HT-29 (cell line): ENCODE measurements at places on chromosomes 11 and 22.
A peak's percentile ranks its signal among the peaks of the same experiment; 100 is the strongest.

DNA sequence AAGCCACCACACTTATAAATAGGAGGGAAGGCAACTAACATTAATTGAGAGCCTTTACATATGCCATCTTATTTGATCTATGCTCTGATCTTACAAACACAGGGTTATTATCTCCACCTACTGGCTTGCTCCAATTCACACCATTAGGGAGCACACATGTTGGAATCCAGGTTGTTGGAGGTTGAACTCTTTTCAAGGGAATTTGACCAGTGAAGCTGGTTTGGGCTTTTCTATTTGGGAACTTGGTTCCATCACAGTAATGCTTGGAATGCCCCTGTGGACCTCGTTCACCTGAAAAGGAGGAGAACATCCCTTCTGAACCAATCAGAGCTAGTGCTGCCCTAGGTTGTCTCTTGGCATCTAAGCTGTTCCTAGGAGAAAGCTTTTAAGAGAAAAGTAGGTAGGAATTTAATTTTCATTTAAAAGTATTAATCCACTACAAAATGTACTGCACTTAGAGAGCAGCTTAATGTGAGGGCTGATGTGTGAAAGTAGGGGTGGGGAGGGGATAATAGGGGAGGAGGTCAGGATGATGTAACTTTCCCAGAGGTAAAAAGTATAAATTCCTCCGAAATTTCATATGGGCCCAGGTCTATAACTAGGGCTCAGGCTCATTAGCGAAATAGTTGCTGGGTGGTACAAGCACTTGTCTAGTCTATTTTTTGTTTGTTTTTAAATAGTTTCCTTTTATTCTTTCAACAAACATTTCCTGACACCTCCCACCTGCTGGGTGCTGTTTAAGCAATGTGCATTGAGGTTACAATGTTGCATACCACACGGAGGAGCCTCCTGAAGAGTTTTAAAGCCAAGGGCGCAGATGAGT, 7.6 kb upstream of the MICAL2 start:
- DNase-seq: peak; percentile 47

DNA sequence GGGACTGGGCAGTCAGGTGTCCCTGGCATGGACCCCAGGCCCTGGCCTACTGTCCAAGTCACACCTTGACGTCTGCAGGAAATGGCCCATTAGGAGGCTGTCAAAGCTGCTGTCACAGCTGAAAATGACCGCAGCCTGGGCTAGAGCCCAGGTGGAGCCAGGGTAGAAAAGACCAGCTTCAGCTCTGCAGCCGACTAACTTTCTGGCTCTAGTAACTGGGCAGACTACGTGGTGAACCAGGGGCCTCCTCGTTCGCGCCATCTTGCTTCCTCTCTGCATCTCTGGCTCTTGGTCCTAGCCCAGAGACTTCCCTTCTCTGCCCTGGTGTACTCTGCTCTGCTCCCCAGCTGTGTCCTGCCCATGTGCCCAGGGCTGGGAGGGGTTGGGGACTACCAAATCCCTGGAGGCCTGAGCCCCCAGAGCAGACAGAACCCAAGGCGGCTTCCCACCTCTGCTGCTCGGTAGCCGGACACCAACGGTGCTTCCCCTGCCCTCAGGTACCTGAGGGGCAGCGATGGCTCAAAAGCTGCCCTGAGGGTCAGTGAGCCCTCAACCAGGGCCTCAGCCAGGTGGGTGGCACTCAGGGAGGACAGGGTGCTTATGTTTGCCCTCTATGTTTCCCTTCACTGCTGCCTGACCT, 19.7 kb downstream of the SART1 start:
- DNase-seq: no peak

- no peak for DNase-seq
Measured at GRCh38 chr11:70297341-70297740, 26.9 kb downstream of the PPFIA1 start.

DNA sequence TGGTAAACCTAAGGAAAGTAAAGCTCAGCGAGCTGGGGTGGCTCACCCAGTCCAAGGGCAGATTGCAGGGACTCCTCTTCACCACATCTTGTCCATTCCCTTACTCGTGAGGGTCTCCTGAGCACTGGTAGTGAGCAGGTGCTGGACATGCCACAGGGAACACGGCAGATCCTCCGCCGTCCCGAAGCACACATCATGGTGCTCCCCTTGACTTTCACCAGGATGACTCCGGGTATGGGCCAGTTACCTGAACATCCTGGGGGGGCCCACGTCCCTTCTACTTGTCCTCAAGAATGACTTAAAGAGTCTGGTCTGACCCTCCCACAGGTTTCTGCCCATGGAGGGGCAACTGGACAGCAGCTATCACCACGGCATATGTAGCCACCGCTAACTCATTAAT, 8.0 kb upstream of the SF1 start:
- no peak for DNase-seq

DNA sequence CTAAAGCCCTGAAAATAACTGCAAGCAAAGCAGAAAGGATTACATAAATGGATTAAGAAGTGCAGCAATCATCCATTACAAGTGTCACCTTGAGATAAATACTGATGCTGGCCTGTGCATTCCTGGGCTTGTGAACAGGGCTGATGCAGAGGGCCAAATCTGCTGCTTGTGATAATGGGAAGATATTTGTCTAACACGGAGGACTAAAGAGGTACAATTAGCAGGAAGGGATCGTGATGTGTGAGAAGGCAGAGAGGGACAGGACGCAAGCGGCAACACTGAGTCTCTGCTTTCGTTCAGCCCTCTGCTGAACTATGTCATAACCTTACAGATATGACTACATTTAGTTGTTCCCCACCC, 107.7 kb upstream of the DDI1 start:
- DNase-seq: no peak

DNA sequence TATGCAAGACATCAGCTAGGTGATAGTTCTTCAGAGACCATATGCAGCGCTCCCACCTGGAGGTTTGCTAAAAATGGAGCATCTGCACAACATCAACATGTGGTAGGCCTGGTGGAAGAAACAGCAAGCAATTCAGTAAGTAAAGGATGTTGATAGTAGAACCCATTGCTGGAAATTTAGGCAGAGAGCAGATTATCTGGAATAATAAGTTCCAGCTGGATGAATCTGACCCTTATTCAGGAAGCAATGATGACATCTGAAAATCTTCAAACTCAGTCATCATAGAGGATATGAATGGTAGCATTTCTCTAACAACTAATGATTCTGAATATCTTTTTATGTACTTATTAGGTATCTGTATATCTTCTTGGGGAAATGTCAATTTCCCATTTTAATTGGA, 225.2 kb upstream of the ANO3 start:
- no peak for DNase-seq

DNA sequence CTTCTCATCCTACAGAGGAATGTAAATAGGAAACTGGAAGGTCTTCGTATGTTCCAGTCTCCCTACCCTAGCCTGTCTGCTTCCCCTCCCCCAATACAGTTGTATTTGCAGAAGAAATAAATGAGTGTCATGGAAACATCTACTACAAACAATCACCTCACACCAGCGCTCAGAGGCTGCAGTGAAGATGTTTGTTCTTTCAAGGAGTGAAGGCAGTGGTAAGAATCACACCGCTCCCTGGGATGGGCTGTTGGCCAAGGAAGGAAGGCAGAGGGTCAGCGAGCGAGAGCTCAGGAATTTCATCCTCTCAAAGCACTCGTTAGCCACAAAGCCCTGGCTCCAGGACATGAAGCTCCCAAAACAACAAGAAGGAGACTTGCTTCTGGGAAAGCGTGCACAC, 1.1 kb upstream of the IGSF9B start:
- peak; percentile 42 for DNase-seq

DNA sequence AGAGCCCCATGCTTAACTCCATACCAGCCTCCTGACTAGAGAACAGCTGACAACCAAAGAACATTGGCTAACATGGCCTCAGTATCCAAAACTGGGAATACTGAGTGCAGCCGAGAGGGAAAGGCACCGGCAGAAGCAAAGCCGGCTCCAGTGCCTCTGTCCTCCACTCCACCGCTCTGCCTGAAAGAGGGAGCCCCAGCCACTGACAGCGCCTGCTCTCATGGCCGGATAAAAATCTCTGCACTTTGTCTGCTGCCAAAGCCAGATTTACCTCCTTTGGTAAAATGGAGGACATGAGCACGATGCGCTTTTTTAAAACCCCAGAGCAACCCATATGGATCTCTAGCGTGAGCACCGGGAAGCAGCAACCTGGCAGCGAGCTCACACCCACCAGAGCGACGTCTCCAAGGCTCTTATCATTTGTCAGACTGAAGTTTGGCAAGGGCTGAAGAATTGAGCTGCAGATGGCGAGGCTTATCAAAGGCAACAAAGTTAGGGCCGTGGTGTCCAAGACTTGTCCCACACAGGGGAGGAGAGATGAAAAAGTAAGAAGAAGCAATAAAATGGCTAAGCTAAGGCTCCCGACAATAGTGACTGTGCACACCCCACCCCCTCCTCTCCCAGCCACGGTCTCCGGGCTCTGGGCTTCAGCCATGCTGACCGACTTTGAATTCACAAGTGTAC, 71.4 kb downstream of the EFCAB6 start:
- DNase-seq: no peak

DNA sequence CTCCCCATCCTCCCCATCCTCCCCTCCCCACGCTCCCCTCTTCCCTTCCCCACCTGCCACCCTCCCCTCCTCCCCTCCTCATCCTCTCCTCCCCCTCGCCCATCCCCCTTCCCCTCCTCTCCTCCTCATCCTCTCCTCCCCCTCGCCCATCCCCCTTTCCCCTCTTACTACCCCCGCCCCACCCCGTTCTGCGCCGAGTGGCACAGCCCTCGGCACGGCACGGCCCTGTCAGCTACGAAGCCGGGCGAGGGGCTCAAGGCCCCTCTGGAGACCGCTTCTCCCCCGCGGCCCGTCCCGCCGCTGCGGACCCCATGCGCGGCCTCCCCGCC, 449.9 kb downstream of the OPCML start:
- DNase-seq: no peak

DNA sequence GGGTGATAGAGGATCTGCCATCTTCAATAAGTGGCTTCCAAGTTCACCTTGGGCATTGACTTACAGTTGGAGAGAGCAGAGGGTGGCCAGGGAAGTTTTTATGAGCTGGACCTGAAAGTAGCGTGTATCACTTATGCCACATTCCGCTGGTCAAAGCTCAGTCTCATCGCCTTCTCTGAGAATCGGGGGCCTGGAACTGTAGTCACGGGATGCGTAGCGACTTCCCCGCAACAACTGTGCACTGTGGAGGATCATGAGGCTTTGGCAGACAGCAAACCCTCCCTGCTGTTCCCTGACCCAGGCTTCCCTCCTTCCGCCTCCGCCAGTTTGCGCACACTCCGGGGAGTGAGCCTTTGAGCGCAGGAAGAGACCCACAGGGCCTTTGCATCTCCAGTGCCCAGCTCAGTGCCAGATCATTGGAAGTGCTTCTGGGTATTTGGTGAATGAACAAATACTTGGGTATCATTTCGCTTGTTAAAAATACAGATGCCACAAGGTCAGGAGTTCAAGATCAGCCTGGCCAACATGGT, 95.5 kb downstream of the CEP164 start:
- DNase-seq: no peak

DNA sequence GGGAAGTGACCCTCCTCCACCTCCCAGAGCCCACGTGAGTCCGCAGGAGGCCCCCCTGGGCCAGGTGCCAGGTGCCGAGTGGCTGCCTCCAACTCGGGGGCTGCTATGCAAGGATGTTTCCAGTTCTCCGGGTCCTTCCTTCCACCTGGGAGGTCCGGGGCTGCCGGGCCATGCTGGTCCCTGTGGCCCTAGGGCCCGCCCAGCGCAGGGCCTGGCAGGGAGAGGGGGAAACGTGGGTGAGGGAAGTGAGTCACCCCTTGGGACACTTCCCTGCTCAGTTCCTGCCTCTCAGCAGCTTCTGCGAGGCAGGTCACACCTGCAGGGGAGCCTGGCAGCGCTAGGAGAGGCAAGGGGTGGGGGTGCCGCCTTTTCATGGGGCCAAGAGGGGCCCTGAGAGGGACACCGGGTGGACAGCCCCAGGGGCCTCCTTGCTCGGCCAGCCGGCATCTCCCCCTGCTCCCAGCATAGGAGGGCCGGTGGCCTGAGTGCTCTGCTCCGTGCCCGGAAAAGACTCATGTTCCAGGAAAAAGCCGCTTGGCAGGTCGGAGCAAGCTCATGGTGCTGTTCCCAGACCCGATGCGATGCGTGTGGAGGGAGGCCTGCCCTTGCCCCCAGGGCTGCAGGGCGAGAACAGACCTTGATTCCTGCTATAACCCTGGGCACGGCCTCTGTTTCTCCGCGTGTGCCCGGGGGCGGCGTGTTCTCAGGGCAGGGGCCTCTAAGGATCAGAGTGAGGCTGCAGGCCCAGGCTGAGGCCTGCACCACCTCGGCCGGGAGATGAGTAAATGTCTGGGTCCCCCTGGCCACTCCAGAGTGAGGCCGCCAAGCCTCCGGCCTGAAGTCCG, 30.3 kb upstream of the WNT7B start:
- peak; percentile 83 for DNase-seq

DNA sequence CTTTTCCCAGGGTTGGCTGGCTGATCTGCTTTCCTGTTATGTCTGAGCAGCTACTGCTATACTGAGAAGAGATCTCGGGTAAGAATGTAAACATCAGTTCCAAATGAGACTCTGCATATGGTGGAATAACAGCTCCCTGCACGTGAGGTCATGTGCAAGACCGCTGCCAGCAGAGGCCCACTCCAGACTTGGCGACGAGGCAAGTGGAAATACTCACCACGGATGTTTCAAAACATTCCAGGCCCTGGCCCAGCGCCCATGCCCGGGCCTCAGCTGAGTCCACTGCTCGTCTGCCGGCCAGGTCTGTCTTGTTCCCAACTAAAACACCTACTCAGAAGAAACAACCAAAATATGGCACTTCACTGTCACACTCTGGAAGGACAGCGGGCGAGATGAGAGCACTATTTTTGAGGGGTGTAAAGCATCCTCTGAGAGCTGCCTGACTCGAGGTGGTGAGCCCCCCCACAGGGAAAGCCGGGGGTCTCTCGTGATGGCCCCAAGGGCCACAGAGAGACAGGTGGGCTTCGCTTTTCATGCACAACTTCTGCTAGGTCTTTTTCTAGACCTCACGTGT, 13.1 kb downstream of the IFT27 start:
- no peak for DNase-seq

- no peak for DNase-seq
Measured at GRCh38 chr11:86396396-86396795, 21.7 kb downstream of the CCDC81 start.

- no peak for DNase-seq
Measured at GRCh38 chr11:83054001-83054400, 17.7 kb downstream of the RAB30 start.

DNA sequence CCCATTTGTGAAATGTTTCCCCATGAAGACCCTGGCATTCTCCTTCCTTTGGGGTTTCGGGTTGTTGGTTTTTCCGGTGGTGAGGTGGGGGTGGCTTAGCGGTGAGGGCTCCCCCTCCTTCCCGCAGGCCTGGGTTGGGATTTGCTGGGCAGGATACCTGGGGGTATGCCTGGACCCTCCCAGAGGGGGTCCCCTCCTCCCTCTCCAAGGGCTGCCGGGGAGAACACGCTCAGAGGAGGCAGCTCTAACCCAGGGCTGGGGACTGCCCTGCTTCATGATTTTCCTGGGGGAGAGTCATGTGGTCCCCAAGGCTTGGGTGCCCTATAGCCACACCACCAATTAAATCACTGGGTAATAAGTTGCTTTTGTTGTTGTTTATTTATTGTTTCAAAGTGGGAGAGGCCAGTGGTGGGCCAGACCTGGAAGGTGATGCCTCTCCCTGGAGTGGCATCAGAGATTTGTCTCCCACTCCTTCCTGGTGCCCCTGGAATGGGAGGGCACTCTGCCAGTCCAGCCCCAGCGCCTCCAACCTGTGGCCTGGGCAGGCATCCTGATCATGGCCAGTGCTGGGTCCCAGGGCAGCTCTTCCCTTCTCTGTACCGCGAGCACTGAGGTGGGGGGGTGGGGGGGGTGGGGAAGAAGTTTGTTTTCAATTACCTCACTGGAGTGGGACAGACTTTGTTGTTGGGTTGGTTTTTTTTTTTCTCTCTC, 1.3 kb upstream of the CLCF1 start:
- peak; percentile 75 for DNase-seq
